AG09319 (cell line): ENCODE measurements at places on chromosomes 4 and X.

GRCh38 chrX:18272222-18272621 is 51.5 kb upstream of the BEND2 start:
- DNase-seq = no peak

- DNase-seq = no peak
Observed at GRCh38 chr4:103144926-103145325, 45.3 kb upstream of the BDH2 start.

DNA sequence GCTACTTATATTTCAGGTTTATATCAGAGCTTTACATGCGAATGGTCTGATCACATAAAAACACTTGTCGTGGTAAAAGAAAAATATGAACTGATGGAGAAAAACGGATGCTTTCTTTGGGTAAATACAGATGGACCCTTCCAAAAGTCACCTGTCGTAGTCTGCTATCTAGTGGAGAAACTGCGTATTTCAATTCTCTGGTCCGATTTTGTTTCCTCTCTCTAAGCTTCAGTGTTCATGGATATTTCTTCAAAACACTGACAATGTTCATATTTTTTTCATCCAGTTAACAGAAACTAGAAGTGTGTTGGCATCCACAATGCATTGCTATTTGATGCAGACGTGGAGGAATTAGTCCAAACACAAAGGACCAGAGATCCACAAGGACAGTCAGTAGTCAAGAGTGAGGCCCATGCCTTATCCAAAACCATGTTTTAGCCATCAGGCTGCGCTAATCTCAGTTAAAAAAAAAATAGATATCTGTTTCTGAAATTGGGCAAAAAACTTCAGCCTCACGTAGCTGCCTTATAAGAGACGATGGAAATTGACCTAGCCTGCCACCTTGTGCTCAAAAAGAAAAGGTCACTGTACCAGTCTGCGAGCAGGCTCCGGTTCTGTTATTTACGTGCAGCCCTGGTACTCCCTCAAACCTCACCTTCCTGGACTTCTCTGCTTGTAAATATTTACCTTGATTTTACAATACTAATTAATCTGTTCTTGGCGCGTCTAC is 16.0 kb downstream of the MEPE start:
- peak; percentile 25 for DNase-seq

GRCh38 chr4:140085062-140085622 is 68.8 kb downstream of the MAML3 start:
- DNase-seq = no peak

- DNase-seq = no peak
Observed at GRCh38 chr4:17066236-17066635, 167.8 kb upstream of the LDB2 start.

GRCh38 chr4:88628746-88629145 is 36.5 kb downstream of the HERC3 start:
- DNase-seq = no peak

DNA sequence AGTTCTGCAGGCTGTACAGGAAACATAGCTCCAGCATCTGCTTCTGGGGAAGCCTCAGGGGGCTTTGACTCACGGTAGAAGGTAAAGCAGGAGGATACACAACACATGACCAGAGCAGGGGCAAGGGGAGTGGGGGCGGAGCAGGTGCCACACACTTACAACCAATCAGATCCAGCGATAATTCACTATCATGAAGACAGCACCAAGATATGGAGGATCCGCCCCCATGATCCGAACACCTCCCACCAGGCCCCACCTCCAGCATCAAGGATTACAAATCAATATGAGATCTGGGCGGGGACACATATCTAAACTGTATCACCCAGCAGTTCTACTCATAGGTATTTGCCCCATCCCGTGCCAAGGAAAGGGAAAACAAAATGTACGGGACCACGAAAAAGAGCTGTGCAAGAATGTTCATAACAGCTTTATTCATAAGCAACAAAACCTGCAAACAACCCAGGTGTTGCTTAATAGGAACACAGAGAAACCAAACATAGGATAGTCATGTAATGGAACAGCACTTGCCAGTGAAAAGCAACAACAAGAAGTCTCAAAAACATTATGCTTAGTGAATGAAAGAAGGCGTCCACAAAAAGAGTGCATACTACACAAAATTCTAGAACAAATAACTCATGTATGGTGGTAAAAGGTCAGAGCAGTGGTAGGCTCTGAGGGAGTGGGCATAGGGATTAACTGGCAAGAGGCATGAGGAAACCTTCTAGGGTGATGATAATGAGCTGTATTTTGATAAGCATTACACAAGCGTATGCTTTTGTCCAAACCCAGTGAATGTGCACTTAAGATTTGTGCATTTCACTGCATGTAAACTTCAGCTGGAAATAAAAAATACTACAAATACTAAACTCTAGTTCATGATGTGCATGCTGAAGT is 130.9 kb upstream of the FAM9B start:
- no peak for DNase-seq

DNA sequence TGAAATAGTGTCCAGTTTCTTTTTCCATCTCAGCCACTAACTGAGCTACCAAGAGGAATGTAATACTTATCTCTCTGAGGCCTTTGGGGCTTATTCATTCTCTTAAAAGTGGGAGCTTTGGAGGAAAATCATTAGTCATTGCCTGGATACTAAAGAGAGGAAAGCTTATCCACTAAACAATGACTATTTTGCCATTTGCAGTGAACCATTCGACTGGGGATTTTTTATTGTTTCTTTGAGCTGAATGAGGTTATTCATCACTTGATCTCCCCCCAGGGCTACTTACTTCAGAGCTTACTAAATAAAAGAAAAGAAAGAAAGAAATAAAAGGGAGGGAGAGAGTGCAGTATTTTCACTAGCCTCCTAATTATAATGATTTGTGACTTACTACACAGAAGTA is 1329.5 kb upstream of the TENM3 start:
- peak; percentile 63 for DNase-seq

GRCh38 chrX:24479924-24480323 is 14.8 kb downstream of the PDK3 start:
- DNase-seq = no peak

GRCh38 chr4:92847026-92847425 is 543.3 kb downstream of the GRID2 start:
- no peak for DNase-seq
